ENCODE measurements at places on chromosomes 7 and 10.

GRCh38 chr7:139675127-139676125 is 102.4 kb downstream of the HIPK2 start:
- DNase-seq, result no peak

GRCh38 chr10:124381011-124381611 is 37.6 kb downstream of the OAT start:
- DNase-seq, result no peak

DNA sequence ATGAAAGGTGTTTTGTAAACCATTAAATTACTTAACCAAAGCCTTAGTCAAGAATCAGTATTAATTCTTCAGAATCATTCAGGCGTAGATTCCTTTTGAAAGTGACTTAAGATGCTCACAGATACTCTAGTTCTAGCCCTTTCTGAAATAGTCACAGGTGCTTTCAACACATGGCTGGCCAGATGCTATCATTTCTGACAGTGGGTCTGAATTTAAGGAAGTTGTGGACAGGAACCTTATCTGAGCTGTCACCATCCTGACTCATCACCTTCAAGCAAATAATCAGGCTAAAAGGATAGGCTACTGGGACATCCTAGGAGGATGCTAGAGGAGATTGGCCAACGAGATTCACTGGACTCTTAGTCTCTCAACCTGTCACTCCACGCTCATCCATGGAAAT is 501.5 kb downstream of the LRMDA start:
- DNase-seq, result no peak

DNA sequence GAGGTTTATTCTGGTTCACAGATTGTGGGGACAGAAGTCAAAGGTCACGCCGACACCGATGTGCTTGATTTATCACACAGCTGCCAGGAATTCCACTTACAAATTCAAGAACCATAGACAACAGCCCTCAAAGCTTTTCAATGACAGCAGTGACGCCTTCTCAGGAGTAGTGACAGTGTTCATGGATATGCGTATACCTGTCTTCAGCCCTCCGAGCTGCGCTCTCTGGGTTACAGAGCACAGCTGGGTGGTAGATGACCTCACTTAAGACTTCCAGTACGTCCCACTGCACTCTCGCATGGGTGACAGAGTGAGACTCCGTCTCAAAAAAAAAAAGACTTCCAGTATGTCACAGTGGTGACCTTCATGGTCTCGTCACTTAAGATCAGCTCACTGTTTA is 108.5 kb downstream of the TCERG1L start:
- DNase-seq, result no peak

- DNase-seq, result no peak
Observed at GRCh38 chr10:129622736-129623135, 155.7 kb downstream of the MGMT start.

DNA sequence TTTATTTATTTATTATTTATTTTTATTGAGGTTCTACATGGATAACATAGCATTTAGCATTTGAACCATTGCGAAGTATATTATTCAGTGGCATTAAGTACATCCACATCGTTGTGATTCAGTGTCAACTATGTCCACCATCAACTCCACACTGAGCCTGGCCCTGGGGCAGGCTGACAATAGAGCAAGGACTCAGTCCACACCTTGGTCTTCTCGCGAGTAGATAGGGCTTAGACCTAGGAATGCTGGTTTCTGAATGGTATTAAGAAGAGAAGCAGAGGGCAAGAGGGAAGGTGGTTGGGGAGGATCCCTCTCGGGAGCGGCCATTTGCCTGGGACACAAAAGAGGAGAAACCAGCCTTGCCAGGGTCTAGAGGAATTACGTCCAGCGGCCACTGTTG is 599.2 kb upstream of the MGMT start:
- DNase-seq, result no peak

DNA sequence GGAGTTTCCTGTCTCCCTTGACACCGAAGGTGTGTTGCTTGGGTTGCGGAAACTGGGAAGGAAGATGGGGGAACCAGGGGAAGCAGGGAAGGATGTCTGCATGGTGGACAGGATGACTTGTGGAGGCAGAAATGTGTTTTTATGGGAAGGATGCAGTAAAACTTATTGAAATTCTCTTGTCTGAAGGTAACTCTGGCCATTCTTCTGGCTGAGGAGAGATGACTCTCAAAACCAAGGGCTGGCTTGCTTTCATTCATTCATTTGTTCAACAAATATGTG is 1.5 kb downstream of the UBTD1 start:
- no peak for DNase-seq

GRCh38 chr10:96651998-96652431 is 65.2 kb upstream of the TM9SF3 start:
- no peak for DNase-seq

DNA sequence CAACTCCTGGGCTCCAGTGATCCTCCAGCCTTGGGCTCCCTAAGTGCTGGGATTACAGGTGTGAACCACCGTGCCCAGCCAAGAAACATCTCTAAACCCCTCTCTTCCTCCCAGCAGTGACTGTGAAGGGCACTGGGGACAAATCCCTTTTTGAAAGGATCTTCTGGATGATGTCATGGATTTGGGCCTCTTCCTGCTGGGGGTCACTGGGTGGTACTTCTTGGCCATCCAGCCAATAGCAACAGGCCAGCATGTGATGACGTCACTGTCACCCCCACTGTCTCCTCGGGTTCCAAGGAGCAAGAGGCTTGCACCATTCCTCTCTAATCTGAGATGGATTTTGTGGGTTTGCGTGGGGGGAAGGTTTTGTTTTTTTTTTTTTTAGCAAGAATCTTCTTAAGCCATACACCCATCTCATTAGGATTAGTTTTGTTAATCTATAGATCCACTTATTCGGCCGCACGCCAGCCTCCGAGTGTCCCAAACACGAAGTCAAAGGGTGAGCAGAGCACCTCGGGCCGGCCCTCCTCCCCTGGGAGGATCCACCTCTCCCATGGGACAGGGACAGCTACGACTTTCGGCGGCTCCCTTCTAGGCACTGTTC is 29.4 kb upstream of the TNRC18 start:
- DNase-seq, result no peak

DNA sequence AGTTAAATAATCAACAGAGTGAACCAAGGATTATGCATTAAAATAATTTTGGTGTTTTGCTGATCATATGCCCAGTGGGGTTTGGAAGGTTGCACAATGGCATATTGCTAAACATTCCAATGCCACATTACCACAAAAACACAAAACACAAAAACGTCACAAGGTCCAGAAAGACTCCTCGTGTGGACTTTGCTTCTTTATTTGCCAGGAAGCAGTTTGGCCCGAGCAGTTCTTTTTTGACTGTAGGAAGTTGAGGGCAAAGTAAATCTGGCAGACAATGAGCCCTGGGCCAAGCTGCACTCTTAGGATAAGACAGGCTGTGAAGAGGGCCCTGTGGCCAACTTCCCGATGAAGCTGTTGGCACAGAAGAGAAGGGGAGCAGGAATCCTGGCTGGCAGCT is 39.2 kb upstream of the SLC35B4 start:
- no peak for DNase-seq

- no peak for DNase-seq
Observed at GRCh38 chr10:62258926-62259325, 9.7 kb downstream of the RTKN2 start.

- DNase-seq, result no peak
Observed at GRCh38 chr10:95284807-95285206, 6.0 kb downstream of the PDLIM1 start.

DNA sequence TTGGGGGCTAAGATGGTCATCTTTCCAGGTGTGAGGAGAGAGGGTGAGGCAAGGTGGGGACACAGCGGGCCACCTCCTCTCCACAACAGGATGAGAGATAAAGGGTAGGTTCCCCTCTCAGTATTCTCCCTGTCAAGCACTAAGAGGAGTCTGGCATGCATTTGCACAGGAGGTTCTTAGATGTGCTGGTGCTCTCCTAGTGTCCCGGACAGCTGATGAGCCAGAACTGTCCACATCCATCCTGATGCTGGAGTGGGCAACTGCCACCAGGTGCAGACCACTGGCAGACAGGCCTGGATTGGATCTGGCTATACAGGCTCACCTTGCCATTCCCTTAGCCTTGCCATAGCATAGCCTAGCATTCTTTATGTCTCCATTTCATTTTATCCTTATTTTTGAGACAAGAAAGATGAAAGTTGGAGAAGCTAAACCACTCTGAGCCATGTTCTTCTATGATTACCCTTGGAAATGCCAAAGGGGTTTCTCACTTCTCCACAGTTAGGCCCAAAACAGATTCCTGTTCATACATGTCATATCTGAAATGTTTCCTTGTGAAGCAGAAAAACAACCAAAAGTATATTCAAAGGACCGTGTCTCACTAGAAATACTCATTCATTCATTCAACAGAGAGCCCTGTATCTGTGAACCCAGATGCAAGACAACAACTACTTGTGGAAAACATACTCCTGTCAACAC is 48.8 kb upstream of the ANTXRL start:
- peak; percentile 2 for DNase-seq

DNA sequence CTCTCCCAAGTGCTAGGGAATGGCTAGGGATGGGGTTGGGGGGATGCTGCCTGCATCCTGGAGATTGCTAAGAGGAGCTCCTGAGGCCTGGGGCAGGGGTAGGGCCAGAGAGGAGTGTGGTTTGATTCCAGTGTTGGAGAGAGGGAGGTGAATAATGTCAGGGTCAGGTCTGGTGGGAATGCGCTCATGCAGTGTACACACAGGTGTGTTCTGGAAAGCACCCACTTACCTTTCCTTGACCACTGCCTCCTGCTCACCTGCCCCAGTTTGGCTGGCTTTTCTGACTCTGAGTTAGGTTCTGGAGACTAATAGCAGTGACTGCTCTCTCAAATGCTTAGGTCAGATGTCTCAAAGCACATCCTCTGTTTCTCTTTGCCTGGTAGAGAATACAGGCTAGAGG is 135.4 kb upstream of the BMPER start:
- DNase-seq, result no peak

DNA sequence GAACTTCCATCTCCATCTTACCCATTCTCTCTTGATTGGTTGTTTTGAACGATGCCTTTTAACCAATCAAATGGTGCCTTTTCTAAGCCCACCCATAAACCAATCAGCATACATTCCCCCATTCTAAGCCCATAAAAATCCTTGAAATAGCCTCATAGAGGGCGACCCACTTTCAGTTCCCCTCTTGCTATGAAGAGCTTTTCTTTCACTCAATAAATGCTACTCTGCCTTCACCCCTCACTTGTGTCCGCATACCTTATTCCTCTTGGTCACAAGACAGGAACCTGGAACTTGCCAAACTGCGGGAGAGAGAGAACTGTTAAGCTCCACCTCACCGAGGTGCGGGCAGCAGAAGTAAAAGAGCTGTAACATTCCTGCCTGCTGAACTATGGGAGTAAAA is 1602.0 kb upstream of the LRRTM3 start:
- DNase-seq, result no peak

GRCh38 chr7:3107889-3108570 is 64.4 kb upstream of the CARD11 start:
- DNase-seq, result no peak

DNA sequence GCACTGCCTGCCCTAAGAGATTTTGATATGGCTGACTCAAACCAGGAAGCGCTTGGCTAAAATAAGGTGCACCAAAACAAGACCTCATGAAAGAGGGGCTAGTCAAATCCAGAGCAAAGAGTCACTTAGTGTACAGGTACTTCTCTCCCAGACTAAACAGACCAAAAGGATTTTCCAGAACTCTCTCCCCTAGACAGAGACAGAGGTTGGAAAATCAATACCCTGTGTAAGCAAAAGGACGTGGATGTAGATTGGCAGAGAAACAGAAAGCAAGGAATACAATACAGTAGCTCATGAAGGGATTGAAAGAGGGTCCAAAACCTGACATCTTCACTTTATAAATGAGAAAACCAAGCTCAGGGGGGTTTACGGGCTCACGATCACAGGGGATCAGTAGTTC is 83.0 kb upstream of the LRRTM3 start:
- no peak for DNase-seq

DNA sequence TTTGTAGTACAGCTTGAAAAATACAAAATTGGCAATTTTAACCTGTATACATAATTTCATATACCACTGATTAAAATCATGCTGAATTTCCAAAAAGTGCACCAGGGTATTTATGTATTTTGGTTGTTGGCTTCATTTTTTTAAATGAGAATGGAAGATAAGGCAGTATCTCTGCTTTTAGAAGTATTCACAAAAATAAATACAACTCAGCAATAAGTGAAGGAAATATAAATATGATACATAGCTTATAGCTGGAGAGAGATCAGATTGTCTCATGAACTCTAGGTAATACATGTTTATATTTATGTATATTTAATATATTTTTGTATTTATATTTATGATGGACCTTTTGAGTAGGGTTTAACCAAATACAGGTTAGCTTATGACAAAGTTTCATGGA is 81.0 kb downstream of the KMT2E start:
- no peak for DNase-seq

GRCh38 chr10:113133497-113134115 is 183.6 kb downstream of the TCF7L2 start:
- DNase-seq, result peak; percentile 76

DNA sequence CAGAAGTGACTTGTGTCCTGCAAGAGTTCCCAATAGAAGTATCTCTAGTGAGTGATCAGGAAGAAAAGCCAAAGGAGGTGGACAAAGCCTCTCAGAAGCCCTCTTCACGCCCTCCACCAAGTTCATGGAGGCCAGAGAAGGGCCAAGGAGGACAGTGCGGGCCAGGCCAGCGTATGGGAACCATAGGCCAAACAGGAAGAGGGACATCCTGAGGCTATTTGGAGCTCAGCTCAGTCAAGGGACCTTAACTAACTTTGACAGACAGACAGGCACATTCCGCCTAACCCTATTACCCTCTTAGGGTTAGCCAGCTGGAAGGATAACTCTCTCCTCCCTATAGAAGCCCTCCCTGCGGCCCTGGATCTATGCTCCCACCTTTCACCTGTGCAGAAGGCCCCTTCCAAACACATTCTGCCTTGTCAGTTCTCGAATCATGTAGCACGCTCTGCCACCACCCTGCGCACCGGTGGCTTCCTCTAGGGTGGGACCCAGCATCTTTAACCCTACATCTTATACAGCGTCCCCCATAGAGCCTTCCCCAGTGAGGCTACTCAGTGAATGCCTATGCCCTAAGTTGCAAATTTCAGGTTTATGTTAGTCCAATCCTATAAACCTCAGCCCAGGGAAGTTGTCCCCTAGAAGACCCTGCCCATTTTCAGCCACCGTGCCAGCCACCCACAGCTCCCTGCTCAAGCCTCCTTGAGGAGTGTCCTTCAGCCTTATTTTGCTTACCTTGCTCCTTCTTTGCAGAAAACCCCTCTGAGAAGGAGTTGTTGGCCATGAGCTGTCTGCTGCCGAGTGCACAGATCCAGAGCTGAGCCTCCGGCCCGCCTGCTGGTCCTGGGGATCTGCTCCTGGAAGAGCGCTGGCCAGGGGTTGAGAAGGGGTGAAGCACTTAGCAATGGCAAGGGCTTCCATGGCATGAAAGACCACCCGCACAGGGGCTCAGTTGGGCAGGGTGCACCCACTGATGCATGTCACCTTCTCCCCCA is 36.9 kb downstream of the FRMPD2 start:
- DNase-seq, result no peak
